ENCODE measurements at places on chromosomes 2 and 18.

DNA sequence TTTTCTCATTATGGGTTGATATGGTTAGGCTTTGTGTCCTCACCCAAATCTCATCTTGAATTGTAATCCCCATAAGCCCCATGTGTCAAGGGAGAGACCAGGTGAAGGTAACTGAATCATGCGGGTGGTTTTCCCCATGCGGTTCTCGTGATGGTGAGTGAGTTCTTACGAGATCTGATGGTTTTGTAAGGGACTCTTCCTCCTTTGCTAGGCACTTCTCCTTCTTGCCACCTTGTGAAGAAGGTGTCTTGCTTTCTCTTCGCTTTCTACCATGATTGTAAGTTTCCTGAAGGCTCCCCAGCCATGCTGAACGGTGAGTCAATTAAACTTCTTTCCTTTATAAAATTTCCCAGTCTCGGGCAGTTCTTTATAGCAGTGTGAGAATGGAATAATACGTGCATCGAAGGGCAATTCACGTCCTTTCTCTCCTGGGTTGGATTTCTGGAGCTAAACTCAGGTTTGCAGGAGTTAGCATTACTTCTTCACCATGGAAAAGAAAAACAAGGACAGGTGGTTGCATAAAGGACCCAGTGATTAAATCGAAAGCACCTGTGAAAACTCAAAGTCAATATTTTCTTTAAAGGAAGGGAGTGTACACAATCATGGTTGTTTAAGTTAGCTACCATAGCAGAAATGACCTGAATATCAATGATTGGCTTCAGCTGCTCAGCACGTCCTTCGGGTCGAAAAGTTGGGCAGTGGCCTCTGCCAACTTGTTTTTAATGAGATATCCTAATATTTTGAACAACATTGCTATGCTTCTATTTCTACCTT, 54.1 kb downstream of the CDC42EP3 start:
- H3K27me3 ChIP-seq = peaks cover 2% of the 10 kb centered on the region
- no peak overlapping the region for H3K27ac ChIP-seq
- DNase-seq = no peak
- H3K4me3 ChIP-seq = no peak overlapping the region
- peaks cover 6% of the 10 kb centered on the region for H3K36me3 ChIP-seq

DNA sequence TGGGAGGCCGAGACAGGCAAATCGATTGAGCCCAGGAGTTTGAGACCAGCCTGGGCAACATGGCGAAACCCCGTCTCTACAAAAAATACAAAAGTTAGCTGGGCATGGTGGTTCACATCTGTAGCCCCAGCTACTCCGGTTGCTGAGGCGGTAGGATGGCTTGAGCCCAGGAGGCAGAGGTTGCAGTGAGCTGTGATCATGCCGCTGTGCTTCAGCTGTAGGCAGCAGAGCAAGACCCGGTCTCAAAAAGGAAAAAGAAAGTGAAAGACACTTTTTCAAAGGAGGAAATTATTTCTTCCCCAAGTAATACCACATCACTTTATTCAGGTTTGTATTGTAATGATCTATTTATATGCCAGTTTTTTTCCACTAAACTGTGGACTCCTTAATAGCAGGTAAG, 35.7 kb upstream of the TAF4B start:
- peak overlapping the region; percentile 60 for H3K4me3 ChIP-seq
- DNase-seq = peak; percentile 22
- H3K4me1 ChIP-seq = peaks cover 7% of the 10 kb centered on the region

DNA sequence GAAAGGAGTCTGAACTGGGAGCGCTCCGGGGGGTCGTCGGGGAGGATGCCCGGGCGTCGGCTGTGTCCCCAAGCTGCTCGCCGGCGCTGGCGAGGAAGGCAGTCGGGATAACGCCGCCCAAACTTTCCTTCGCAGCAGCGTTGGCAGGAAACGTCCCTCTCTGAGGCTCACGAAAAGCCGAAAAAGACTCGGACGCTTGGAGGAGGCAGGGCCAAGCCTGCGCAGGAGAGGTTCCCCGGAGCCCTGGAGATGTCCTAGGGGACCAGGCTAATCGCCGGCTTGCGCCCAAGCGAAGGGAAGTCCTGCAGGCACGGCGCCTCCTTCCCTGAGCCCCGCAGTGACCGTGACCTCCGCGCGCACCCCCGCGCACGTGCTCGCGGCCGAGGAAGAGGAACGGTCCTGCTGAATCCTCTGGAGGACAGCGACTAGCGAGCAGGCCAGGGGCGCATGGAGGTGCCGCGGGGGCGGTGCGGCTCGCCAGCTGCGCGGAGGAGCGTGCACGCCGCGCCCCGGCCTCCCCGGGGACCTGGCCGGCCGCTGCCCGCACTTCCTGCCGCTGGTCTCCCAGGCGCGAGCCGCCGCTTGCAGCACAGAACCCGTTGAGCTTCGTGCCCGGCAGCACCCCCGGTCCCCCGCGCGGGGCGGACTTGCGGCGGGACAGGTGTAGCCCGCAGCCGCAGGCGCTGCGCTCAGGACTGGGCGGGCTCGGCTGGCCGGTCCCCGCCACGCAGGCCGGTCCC, at the start of gene SH3RF3:
Gene SH3RF3, plus strand, starts transcription at position 590 of the 740 bp plus-strand sequence.
- DNase-seq = no peak
- peak within 1 kb of the TSS; percentile 82 for H3K4me3 ChIP-seq
- H3K27me3 ChIP-seq = peaks cover 51% of the 10 kb centered on the region
- H3K36me3 ChIP-seq = no peaks in the 10 kb centered on the region

GRCh38 chr2:226411727-226412360, 387.8 kb downstream of the IRS1 start:
- no peak overlapping the region for H3K4me3 ChIP-seq
- H3K27me3 ChIP-seq = peaks cover 4% of the 10 kb centered on the region
- no peak for DNase-seq
- no peaks in the 10 kb centered on the region for H3K4me1 ChIP-seq
- H3K27ac ChIP-seq = no peak overlapping the region

GRCh38 chr2:172639823-172640222, 83.9 kb downstream of the PDK1 start:
- no peak overlapping the region for H3K27ac ChIP-seq
- no peaks in the 10 kb centered on the region for H3K36me3 ChIP-seq
- no peak overlapping the region for H3K4me3 ChIP-seq
- H3K4me1 ChIP-seq = peaks cover 7% of the 10 kb centered on the region
- DNase-seq = no peak

DNA sequence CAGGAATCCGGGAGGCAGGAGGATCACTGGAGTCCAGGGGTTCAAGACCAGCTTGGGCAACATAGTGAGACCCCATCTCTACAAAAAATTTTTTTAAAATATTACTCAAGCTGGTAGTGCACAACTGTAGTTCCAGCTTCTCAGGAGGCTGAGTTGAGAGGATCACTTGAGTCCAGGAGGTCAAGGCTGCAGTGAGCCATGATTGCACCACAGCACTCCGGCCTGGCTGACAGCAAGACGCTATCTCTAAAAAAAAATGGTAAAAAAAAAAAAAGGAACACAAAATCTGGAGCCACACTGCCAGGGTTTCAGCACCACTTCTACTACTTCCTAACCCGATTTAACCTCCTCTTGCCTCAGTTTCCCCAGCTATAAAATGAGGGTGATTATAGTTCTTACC, 57.0 kb downstream of the STEAP3 start:
- no peak overlapping the region for H3K4me3 ChIP-seq
- DNase-seq = no peak
- no peak overlapping the region for H3K27ac ChIP-seq
- no peaks in the 10 kb centered on the region for H3K4me1 ChIP-seq
- no peaks in the 10 kb centered on the region for H3K36me3 ChIP-seq

GRCh38 chr2:227783404-227784138, 30.1 kb upstream of the CCL20 start:
- peaks cover 2% of the 10 kb centered on the region for H3K27me3 ChIP-seq
- H3K27ac ChIP-seq = peak overlapping the region; percentile 61
- no peak for DNase-seq
- no peaks in the 10 kb centered on the region for H3K36me3 ChIP-seq
- peaks cover 15% of the 10 kb centered on the region for H3K4me1 ChIP-seq

DNA sequence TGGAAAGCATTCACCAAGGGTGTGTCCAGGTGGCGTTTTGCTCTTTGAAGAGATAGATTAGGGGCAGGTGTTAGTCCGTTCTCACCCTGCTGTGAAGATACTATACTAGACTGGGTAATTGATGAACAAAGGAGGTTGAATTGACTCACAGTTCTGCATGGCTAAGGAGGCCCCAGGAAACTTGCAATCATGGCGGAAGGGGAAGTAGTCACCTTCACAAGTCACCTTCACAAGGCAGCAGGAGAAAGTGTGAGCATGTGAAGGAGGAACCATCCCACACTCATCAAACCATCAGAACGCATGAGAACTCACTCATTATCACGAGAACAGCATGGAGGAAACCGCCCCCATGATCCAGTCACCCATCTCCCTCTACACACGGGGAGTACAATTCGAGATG, 135.7 kb upstream of the NFATC1 start:
- H3K4me3 ChIP-seq = no peak overlapping the region
- no peaks in the 10 kb centered on the region for H3K4me1 ChIP-seq
- H3K27me3 ChIP-seq = no peaks in the 10 kb centered on the region
- no peaks in the 10 kb centered on the region for H3K36me3 ChIP-seq
- DNase-seq = no peak

DNA sequence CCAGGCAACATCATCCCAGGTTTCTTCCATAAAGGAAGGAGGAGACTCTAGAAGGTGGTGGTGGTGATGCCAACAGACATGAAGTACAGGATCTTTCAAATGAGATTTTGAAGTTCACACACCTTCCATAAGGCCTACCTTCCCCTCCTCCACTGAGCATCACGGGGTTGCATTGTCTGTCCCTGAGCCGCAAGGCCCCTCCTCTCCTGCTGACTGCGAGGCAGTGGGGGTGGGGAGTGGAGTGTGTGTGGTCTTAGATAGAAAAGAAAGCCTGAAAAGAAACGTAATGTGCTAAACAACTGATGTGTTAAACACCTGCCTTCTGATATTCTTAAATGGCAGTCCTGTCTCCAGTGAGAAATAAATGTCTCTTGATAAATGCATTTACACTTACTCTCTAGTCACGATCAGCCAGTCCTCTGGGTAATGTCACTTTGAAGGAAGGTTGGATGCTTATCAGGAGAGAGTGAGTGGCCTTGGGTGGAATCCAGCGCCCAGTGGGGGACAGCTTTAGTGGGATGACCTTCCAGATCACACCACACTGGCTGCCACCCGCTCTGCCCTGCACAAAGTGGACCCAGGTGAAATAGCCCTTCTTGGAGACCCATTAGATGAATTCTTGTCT, 5.5 kb upstream of the SCYGR5 start:
- no peak for DNase-seq
- no peak overlapping the region for H3K4me3 ChIP-seq
- no peaks in the 10 kb centered on the region for H3K27me3 ChIP-seq
- H3K36me3 ChIP-seq = no peaks in the 10 kb centered on the region

GRCh38 chr2:38709567-38710194, 41.5 kb downstream of the SRSF7 start:
- H3K36me3 ChIP-seq = peaks cover 39% of the 10 kb centered on the region
- peak overlapping the region; percentile 66 for H3K4me3 ChIP-seq
- peak overlapping the region; percentile 95 for H3K27ac ChIP-seq
- H3K4me1 ChIP-seq = peaks cover 77% of the 10 kb centered on the region
- no peaks in the 10 kb centered on the region for H3K27me3 ChIP-seq

GRCh38 chr2:33291278-33292013, 185.0 kb upstream of the RASGRP3 start:
- H3K27me3 ChIP-seq = peaks cover 4% of the 10 kb centered on the region
- DNase-seq = no peak
- H3K4me1 ChIP-seq = no peaks in the 10 kb centered on the region
- H3K27ac ChIP-seq = no peak overlapping the region
- H3K36me3 ChIP-seq = no peaks in the 10 kb centered on the region
- no peak overlapping the region for H3K4me3 ChIP-seq

GRCh38 chr2:1774929-1775328, 30.6 kb upstream of the PXDN start:
- DNase-seq = no peak
- H3K27me3 ChIP-seq = no peaks in the 10 kb centered on the region
- H3K36me3 ChIP-seq = no peaks in the 10 kb centered on the region
- no peak overlapping the region for H3K4me3 ChIP-seq

- peaks cover under 1% of the 10 kb centered on the region for H3K4me1 ChIP-seq
- no peaks in the 10 kb centered on the region for H3K36me3 ChIP-seq
- peak within 1 kb of the TSS; percentile 84 for H3K4me3 ChIP-seq
- peaks cover 30% of the 10 kb centered on the region for H3K27me3 ChIP-seq
These were observed at the start of gene LTBP1 for GRCh38 chr2:32946314-32947075. Gene LTBP1 (plus strand): TSS chr2:32946953. CDS start chr2:32947325, 372 bp downstream.

DNA sequence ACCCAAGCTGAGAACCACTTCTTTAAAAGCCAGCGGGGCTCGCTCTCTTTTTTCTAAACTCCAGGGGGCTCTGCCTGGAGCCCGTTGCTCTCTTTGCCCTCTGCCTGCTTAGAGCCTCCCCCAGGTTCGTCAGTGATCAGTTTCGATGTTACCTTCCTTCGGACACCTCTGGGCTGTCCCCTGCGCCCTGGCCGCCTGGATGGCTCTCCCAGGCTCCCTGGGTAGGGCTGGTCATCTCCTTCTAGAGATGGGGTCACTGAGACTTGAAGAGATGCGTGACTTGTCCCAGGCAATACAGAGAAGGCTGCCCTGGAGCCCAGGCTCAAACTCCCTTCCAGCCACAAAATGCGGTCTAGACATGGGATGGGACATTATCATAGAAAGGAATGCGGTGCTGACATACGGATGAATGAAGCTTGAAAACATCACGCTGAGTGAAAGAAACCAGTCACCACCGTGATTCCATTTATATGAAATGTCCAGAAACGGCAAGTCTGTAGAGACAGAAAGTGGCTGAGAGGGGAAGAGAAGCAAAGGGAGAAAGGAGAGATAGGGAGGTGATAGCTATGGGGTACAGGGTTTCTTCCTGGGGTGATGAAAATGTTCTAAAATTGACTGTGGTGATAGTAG, 14.6 kb downstream of the KCNF1 start:
- peaks cover 18% of the 10 kb centered on the region for H3K27me3 ChIP-seq
- H3K4me3 ChIP-seq = no peak overlapping the region
- no peaks in the 10 kb centered on the region for H3K4me1 ChIP-seq
- no peak for DNase-seq

DNA sequence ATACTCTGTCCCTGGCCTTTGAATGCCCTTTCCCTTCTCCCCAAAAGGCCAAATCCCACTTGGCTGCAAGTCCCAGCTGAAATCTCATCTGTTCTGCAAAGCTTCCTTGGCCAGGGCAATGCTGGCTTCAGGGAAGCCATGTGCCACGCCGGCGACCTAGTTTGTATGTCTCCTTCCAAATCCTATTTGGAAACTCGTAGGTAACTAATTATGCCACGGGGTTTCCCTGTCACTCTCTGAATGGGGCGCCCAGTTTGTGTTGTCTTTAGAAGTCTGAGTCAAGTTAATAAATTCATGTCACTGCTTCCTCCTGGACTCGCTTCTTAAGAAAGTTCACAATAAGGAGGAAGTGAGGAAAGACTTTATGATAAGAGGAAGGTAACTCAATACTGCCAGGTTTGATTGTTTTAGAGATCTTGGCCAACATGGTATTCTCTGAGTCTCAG, 19.1 kb downstream of the FHL2 start:
- no peak for DNase-seq
- H3K36me3 ChIP-seq = no peaks in the 10 kb centered on the region
- H3K27me3 ChIP-seq = peaks cover 2% of the 10 kb centered on the region
- H3K4me3 ChIP-seq = no peak overlapping the region
- no peaks in the 10 kb centered on the region for H3K4me1 ChIP-seq
- no peak overlapping the region for H3K27ac ChIP-seq
